Fibroblast of skin of right quadriceps (primary cell): ENCODE measurements at places on chromosomes 16 and 17.

- DNase-seq: no peak
Observed at GRCh38 chr17:44354582-44355561, 8.8 kb downstream of the FAM171A2 start.

DNA sequence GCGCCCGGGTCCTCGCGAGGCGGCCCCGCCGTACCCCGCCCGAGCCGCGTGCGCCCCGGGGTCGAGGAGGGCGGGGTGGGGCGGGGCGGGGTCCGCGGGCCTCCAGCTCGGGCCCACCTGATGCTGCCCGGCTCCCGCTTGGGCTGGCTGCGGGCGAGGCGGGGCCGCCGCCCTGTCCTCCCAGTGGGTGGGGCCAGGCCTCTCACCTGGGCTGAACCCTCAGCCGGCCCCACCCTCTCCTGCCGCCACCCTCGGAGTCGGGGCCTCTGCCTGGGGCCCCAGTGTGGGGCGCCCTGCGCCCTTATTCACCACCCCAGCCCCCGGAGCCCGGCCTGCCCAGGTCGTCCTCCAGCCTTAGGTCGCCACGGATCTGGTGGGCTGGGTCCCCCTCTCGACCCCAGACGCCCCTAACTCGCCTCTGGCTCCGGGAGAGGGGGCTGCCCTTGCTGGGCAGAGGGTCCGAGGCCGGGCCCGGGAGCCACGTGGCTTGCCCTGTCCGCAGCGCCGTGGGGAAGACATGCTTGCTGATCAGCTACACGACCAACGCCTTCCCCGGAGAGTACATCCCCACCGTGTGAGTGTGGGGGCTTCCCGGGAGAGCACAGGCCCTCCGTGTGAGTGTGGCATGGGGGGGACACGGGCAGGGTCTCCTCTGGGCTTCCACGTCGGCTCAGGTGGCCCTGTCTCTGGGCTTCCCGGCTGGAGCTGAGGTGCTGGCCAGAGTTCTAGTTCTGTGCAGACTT lies 578 bp downstream of the RAC3 start:
- DNase-seq: no peak

DNA sequence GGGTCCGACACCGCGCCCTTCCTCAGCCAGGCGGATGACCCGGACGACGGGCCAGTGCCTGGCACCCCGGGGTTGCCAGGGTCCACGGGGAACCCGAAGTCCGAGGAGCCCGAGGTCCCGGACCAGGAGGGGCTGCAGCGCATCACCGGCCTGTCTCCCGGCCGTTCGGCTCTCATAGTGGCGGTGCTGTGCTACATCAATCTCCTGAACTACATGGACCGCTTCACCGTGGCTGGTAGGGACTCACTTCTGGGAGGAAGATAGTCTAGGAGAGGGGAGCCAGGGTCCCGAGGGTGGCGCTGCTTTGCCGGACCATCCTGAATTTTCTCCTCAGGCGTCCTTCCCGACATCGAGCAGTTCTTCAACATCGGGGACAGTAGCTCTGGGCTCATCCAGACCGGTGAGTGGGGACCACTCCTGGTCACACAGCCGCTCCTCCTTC lies 601 bp downstream of the SPNS1 start:
- no peak for DNase-seq

DNA sequence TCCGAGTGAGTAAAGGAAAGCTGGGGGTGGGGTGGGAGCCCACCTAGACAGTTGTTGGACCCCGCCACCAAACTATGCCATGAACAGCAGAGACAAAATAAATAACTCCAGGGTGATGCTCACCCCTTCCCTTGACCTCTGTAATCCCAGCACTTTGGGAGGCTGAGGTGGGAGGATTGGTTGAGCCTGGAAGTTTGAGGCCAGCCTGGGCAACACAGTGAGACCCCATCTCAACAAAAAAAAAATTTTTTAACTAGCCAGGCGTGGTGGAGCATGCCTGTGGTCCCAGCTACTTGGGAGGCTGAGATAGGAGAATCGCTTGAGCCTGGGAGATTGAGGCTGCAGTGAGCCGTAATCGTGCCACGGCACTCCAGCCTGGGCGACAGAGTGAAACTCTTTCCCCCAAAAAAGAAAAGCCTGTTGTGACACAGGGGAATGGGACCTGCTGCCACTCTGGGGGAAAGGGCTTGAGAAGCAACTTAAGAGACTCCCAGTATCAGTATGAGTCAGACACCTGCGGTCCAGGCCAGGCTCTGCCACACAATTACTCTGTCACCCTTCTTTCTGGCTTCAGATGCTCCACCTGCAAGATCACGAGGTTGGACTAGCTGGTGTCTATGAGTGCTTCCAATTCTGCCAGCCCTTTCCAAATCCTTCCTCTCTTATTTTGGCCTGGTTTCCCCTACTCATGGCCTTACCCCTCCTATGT lies 5.0 kb downstream of the SGCA start:
- no peak for DNase-seq

GRCh38 chr17:30336369-30337171 lies 2.7 kb upstream of the TMIGD1 start:
- DNase-seq: peak; percentile 37

- no peak for DNase-seq
Observed at GRCh38 chr17:2751491-2751890, 2.0 kb upstream of the CCDC92B start.

DNA sequence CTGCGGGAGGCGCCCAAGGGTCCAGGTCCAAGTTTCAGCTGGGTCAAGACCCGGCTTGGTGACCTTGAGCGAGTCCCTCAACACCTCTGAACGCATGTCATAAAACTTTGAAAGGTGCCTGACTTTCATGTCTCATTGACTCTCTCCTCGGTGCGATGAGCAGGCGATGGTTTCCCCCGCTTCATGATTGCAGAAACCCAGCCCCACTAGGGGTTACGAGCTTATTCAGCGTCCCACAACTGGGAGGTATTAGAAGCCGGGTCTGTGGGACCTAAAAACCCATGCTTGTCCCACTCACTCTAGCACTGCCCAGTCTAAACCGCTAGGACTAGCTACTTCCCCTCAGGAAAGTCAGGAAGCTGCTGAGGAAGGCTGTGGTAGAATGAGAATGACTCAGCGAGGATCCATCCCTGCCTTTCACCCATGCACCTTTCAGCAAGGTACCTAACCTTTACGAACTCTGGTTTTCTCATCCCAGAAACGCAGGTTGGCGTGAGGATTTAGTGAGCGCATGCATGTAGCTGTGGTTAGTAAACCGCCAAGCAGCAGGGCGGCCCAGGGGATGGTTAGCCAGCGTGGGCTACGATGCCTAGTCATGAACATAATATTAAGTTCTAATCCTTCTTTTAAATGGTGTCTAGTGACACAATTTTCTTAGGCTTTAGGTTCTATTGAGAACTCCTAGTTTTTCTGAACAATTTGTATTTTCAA lies 26.2 kb upstream of the RFFL start:
- DNase-seq: peak; percentile 45

DNA sequence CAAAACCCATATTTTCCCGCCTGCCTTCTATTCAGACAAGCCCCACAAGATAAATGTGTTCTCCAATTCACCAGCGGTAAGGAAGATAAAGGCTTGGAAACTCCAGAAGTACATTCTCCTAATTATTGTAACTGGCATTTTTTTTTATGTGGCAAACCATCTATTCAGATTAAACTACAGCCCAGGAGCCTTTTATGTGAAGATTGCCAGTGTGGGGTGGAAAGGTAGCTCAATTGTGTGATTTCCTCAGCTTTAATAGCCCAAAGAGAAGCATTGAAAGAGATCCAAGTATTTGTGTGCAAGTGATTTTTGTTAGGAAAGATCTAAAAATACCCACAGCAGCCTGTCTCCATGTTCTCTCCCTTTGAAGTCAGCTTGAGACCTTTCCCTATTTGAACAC lies 451.4 kb upstream of the CCL2 start:
- DNase-seq: no peak

DNA sequence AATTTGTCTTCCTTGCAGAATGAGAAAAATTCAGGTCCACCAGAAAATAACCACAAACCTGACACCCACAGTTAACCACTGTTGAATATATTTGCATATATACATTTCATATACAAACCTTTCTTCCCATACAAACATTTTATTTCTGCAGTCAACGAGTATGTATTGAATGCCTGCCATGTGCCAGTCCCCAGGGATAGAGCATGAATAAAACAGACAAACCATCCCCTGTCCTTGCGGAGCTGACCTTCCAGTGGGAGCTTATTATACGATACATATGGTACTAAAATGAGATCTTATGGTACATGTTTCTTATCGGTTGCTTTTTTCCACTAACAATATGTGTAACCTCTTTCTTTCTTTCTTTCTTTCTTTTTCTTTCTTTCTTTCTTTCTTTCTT lies 116.7 kb downstream of the PITPNC1 start:
- no peak for DNase-seq

GRCh38 chr16:73503093-73503492 lies 455.2 kb upstream of the ZFHX3 start:
- no peak for DNase-seq

GRCh38 chr17:9241371-9241712 lies 220.0 kb downstream of the NTN1 start:
- no peak for DNase-seq

DNA sequence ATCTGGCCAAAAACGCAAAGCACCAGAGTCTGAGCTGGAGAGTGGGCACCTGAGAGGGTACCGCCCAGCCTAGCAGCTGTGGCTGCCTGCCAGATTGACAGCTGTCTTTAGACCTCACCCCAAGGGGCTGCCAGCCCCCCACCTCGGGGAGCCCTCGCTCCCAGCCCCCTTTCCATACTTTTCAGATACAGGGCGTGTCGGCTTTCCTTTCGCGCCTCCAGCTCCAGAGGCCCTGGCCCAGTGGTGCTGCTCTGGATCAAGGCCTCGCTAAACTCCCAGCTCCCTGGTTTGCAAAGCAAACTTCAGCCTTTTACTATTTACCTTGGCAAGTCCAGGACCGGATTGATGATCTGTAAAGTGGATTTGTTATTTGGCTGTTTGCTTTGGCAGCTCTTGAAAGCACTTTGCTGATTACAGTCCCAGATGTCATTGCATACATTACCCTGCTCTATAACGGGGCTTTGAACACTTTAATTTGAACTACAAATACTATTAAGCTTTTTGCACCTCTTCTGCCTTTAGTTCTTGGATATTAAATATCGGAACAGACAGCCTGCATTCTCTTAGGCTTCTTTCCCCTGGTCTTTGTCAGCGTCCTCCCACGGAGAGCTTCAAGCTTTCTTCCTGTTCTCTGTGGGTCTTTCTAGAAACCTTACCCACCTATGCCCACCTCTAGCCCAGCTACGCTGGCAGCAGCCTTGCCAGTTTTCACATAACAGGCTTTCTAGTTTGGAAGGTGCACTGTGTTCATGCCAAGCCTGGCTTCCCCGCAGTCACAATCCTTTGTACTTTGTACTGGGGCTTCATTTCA lies 63.6 kb upstream of the TBX2 start:
- DNase-seq: peak; percentile 25

GRCh38 chr17:8341456-8341855 lies 1.8 kb downstream of the ODF4 start:
- DNase-seq: peak; percentile 29

DNA sequence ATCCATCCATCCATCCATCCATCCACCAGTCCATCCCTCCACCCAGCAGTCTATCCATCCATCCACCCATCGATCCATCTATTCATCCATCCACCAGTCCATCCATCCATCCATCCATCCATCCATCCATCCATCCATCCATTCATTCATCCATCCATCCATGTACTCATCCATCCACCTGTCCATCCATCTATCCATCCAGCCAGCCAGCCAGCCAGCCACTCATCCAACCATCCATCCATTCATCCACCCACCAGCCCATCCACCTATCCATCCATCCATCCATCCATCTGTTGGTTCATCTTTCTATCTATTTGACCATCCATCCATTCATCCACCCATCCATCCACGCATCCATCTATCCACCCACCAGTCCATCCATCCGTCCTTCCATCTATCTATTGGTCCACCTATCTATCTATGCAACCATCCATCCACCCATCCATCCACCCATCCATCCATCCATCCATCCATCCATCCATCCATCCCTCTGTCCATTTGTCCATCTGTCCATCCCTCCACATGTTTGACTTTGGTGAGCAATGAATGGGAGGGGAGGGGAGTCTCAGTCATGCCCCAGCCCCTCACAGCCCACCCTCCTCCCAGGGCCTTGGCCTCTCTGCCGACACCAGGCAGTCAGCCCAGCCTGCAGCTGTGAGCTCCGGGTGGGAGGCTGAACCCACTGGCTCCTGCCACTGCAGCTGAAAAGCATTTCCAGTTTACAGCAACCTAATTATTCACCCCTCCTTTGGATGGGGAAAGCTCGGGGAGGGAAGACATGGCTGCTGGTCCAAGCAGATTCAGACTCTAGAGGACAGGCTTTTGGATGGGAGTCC lies 38.1 kb upstream of the SSTR5 start:
- no peak for DNase-seq

- DNase-seq: peak; percentile 26
Observed at GRCh38 chr16:49921791-49922456, 66.0 kb upstream of the ZNF423 start.

- no peak for DNase-seq
Observed at GRCh38 chr16:11361701-11362451, 16.6 kb downstream of the RMI2 start.

DNA sequence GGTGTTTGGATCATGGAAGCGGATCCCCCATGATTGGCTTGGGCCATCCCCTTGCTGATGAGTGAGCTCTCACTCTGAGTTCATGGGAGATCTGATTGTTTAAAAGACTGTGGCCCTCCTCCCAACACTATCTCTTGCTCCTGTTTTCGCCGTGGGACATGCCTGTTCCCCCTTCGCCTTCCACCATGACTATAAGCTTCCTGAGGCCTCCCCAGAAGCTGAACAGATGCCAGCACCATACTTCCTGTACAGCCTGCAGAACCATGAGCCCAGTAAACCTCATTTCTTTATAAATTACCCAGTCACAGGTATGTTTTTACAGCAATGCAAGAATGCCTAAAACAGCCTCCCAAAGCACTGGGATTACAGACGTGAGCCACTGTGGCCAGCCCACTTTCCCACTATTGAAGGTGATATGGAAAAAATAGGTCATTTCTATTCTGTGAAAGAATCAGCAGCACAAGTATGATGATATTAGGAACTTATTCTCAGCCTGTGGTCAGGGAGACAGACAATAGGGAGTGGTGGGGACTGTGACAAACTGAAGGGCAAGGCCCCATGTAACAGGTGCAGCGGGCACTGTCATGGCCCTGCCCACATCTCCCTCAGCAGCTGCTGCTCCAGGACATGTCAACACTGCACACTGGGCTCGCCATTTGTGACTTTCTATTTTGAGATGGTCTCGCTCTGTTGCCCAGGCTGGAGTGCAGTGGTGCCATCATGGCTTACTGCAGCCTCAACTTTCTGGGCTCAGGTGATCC lies 33.7 kb upstream of the LITAF start:
- no peak for DNase-seq

GRCh38 chr16:88700636-88701482 lies 5.3 kb downstream of the RNF166 start:
- DNase-seq: peak; percentile 82

DNA sequence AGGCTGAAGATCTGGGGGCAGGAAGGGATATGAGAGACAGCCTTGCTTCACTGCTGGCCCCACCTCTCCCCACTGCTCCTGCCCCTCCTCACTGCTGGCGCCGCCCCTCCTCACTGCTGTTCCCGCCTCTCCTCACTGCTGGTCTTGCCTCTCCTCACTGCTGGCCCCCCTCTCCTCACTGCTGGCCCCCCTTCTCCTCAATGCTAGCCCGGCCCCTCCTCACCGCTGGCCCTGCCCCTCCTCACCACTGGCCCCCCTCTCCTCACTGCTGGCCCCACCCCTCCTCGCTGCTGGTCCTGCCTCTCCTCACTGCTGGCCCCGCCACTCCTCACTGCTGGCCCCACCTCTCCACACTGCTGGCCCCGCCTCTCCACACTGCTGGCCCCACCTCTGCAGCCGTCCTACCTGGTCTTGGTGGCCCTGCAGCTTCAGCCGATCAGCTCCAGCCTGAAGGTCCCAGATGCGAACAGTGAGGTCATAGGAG lies 9.5 kb upstream of the PAM16 start:
- DNase-seq: peak; percentile 38

GRCh38 chr16:85141491-85142128 lies 29.3 kb upstream of the CIBAR2 start:
- DNase-seq: no peak
